Fibroblast of pulmonary artery (primary cell): ENCODE measurements at places on chromosomes 1 and 21.
A peak's percentile ranks its signal among the peaks of the same experiment; 100 is the strongest.

DNA sequence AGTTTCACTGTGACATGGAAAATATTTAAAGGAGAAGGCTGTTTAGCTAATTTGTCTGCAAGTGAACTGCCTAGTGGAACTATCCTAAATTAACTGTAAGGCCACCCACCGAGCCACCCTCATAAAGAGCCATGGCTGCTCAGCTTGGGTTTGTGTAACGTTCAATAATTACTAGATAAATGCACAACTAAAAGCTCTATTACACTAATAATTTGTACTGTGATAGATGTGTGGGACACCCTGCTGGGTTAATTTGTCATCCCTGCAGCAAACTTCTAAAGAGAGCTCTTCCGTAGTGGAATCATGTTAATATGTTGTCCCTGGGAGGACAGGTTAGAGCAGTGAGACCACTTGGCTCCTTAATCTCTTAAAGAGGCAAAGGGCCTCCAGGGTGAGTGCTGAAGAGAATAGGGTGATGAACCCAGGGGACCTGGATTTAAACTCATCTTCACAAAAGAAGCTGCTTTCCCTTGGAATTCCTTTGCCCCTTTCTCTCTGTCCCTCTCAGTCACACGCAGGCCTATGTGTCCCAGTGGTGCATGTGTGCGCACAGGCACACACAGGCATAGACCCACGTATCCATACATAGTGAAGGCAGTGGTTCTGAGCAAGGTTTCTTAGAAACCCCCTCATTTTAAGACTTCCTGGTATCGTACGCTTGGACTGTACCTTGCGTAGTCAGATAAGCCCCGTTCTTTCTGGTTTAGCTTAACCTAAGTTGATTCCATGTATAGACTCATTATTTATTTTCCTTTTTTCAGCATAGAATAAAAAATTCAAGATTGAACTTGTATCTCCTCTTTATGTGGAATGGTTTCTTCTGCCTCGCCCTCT lies 310.3 kb downstream of the NFIA start:
- no peak for DNase-seq

DNA sequence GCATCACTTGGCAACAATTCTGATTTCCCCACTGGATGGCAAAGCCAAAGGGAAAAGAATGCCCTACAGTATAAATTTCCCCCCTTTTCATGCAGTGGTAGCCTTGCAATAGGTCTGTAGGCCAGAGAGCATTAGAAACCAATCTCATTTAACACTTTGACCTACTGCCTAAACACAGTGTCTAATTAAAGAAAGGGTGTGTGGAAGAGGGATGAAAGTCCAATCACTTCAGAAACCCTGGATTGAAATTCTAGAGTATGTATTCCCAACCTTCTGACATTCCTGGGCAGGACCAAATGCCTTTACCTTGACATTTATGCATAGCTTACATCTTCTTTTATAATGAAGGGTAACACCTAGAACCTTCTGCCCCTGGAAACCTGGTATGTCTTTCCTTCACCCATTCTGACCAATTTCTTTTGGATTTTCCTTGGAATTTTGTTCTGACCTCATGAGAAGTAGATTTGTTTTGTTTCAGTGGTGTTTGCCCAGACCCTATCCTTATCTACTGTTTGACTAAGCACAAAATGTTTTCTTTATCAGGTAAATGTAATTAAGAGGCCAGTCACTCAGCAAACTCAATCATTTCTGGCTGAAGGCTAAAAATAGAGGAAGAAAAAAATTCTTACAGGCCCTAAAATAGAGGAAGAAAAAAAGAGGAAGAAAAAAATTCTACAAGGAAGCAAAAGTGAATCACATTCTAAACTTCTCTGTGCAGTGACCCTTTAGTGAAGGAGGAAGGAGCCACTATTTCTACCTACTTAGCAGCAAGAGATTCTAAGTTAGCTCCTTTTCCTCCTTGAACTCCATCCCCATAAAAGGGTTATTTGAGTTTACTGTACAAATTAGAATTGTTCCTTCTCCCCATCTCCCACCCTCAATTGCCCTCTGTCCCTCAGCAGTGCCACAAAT lies 129.5 kb upstream of the DSCAM start:
- DNase-seq = no peak

GRCh38 chr1:162397039-162397448 lies 14.9 kb downstream of the SH2D1B start:
- peak; percentile 32 for DNase-seq

DNA sequence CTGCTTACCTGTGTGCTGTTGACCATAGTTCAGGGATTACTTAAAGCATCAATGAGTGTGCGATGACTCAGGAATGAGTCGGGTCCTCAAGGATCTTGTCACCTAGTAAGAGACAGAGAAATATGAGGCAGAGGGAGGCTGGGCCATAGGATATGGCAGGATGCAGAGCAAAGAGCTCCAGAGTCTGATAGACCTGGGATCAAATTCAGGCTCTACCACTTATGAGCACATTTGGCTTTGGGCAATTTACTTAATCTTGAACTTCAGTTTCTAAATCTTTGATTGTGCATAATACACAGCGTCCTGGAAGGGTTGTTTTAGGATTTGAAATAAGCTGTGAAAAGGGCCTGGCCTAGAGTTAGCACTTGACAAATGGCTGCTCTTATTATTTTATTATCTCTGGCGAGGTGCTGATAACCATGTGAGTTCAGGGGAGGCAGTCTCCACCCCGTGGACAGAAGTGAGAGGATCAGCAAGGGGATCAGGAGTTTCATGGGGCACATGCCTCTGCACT lies 94.5 kb downstream of the ROR1 start:
- DNase-seq = no peak

DNA sequence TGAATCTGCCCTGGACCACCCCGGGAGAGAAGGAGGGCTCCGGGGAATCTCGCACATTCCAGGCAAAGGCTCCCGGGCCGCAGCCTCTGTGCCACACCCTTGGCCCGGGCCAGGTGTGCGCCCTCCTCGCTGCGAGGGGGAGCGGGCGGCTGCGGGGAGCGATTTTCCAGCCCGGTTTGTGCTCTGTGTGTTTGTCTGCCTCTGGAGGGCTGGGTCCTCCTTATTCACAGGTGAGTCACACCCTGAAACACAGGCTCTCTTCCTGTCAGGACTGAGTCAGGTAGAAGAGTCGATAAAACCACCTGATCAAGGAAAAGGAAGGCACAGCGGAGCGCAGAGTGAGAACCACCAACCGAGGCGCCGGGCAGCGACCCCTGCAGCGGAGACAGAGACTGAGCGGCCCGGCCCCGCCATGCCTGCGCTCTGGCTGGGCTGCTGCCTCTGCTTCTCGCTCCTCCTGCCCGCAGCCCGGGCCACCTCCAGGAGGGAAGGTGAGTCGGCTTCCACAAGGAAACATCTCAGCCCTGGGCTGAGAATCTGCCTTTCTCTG lies at the start of gene LAMC2:
Gene LAMC2, plus strand, starts transcription at position 324 of the 550 bp plus-strand sequence. Its CDS starts 89 bp downstream, at position 413.
- DNase-seq = no peak

DNA sequence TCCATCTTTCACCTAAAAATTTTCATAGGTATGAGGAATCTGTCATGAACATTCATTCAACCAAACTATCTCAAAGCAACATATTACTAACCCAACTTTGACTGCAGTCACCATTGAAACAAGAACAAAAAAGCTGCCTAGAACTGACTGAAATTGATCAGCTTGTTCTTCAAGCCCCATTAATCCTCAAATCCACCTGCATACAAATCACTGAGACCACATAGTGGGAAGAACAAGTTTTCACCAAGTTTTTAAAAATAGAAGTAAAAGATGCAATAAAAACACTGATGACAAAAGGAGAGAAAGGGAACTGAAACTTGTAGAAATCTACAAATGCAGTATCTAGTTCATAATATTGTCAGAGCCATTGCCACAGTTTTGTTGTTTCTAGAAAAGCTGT lies 6.1 kb downstream of the SORT1 start:
- DNase-seq = no peak

- peak; percentile 11 for DNase-seq
These were observed 749 bp downstream of the PCBP3 start for GRCh38 chr21:45644041-45644906.

- DNase-seq = peak; percentile 78
These were observed 1.0 kb downstream of the TMEM200B start for GRCh38 chr1:29122682-29123052.

DNA sequence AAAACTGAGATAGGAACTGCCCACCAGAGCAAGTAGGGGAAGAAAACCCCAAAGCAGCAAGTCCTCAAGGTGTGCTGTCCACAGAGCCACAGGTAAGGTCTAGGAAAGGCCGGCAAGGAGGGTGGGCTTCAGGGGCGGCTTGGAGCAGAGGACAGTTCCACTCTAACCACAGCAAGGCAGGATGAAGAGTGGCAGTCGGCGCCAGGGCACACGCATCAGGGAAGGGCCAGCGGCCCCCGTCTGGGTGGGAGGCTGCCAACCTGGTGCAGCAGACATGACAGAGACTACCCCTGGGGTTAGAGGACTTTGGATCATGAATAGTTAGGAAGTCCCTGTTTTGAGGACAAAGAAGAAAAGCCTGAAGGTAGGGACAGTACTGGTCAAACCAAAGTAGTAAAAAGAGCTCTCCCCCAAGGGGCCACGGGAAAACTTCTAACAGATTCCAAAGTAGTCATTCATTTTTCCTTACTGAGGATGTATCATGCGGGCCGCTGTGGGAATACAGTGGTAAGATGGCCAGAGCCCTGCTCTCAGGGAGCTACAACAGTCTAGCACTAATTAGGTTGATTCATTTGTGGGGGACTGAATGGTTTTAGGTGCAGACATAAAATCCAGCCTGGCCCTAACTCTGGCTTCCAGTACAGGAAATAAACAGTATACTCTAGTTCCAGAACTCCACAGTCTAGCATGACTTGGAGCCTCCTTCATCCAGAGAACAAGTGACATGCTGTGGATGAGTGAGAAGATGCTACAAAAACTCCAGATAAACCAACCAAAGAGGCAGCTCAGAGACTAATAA lies 3.5 kb upstream of the RAP1GAP start:
- no peak for DNase-seq

GRCh38 chr1:43938892-43939587 lies 5.4 kb downstream of the ARTN start:
- DNase-seq = no peak

GRCh38 chr1:180926164-180926981 lies 13.7 kb downstream of the KIAA1614 start:
- DNase-seq = peak; percentile 68

DNA sequence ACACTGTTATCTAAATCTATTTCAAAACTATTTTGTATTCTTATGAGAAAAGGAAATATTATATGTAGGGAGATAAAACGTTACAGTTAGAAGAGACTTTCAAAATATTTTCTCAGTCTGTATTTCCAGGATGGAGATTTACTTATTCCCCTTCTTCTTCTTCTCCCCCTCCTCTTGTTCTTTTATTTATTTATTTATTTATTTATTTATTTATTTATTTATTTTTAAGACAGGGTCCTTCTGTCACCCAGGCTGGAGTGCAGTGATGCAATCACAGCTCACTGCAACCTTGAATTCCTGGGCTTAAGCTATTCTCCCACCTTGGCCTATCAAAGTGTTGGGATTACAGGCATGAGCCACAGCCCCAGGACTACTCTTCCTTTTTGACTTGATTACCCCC lies 2.8 kb upstream of the RPF1 start:
- DNase-seq = no peak

DNA sequence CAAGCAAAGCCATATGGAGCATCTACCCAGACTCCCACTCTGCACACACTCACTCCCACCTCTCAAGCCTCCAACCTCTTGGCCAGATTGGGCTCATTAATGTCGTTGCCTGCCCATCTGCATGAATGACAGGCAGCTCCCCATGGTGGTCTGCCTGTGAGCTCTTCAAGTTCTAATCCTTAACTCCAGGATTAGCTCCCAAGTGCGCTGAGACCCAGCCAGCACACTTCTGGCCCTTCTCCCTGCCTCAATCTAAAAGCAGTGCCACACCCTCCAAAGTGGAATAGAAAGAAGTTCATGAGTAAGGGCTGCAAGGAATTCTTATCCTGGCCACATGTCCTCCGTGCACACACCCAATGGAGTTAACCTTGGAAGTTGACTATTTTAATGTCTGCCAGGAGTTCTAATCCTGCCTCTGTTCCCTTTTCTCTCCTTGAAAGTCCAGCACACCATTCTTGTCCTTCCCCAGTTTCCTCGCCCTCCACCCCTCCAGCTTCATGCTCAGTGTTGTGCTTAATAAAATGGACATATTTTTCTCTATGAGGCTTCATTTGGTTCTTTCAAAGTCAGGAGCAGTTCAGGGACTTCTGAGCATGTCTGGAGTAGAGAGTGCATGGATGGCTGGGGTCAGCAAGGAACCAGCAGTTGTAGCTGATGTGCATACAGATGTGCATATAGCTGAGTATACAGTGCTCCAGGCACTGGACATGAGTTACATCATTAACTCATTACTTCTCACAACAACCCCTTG lies 30.1 kb downstream of the CAMK1G start:
- no peak for DNase-seq

GRCh38 chr1:83760226-83761021 lies 238.5 kb downstream of the TTLL7 start:
- DNase-seq = no peak

DNA sequence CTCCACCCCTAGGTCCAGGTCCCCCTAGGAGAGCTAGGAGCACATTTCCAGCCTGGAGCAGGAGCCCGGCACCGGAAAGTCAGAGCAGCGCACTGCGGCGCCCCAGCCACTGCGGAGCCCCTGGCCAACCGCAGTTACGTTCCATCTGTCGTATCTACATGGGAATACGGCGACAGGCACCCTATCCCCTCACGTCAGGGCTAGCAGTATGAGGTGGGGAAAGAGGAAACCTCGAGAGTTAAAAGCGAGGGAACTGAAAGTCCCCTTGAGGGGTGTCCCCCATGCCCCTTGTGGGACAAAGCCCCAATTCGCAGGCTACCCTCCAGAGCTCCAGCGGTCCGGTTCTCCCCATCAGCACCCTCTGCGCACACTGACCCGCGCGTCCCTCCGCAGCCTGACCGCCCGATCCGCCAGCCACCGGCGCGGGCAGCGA lies 995 bp downstream of the COLGALT2 start:
- DNase-seq = no peak

DNA sequence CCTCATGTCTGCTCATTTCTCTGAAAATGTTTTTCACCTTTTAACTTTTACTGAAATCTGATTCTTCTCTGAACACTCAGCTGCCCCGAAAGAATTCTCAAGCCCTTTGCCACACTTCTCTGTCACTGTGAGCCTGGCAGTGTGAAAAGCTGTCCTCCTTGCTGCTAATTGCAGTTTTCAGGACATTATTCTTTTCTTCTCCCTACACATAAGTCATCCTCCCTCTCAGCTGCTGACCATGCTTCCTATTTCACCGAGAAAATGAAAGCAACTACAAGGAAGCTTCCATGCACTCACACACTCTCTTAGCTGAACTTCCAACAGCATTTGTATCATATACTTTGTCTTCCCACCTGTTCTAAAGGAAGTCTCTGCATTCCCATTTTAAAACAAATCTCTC lies 15.8 kb downstream of the OLFM3 start:
- DNase-seq = no peak
